ENCODE measurements at places on chromosomes 3 and 15.

GRCh38 chr3:47984075-47984728, 32.0 kb downstream of the MAP4 start:
- DNase-seq = no peak

- no peak for DNase-seq
These were observed 44.0 kb downstream of the SMAD3 start for GRCh38 chr15:67109141-67110034.

DNA sequence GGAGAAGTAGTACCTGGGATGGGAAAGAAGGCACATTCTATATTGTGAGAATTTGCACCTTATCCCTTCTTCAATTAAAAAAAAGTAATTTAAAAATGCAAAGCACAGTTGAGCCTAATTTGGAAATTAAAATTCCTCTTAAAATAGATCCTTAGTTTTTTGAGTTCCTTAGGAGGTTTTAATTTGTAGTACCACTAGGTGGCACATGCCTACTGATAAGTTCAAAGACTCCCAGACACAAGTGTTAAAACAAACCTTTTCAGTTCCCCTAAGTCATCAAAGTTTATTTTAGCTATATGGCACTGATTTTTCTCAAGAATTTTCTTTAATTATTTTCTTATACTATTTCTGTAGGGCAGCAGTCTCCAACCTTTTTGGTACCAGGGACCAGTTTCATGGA, 127.6 kb upstream of the AZI2 start:
- peak; percentile 19 for DNase-seq

DNA sequence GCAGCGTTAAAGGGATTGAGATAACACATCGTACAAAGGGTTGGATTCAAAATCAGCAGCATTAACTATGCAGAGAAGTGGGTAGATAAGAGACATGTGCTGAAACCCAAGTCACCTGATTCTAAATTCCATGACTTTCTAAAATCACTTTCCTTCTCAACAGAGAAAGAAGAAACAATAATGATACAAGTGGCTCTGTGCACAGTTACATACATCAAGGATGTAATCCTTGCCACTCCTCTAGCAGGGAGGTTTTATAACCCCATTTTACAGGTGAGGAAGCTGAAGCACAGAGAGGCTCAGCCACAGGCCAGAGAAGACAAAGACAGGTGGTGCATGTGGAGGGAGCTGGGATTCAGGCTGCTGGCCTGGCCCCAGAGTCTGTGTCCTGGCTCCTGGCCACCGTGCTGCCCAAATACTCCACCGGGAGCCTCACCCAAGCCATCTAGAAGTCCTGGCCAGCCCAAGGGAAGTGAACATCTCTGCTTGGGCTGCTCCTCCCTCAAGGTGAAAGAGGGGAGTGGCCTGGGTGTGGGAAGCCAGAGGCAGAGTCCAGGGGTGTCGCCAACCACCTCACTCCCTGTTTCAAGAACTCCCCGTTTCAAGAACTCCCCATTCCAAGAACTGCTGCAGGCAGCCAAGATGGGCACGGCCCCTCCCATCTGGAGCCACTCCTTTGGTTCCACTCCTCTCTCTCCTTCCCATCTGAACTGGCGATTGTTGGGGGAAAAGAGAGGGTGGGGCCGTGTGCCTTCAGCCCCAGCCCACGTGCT, 147.1 kb downstream of the NUP210 start:
- no peak for DNase-seq

- no peak for DNase-seq
These were observed 225.5 kb downstream of the ARPP21 start for GRCh38 chr3:35864871-35865270.

- DNase-seq = no peak
These were observed 81.7 kb downstream of the PRICKLE2 start for GRCh38 chr3:64143409-64144130.

DNA sequence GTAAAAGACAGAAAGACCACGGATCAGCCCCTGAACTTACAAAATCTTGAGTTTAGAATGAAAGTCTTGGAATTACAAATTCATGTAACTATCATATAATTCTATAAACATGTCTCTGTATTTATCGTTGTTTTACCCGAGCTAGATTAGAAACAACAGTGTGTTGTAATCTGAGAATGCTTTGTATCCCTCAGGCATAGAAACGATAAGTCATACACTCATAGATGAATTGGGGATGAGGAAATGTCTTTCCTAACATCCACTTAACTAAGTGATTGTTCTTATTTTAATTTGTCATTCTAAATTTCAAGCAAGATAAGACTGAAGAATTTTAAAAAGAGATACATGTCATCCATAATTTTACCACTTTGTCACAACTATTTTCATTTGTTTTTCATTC, 165.3 kb downstream of the RYR3 start:
- DNase-seq = no peak

GRCh38 chr3:101144105-101144504, 150.9 kb upstream of the ABI3BP start:
- DNase-seq = no peak

DNA sequence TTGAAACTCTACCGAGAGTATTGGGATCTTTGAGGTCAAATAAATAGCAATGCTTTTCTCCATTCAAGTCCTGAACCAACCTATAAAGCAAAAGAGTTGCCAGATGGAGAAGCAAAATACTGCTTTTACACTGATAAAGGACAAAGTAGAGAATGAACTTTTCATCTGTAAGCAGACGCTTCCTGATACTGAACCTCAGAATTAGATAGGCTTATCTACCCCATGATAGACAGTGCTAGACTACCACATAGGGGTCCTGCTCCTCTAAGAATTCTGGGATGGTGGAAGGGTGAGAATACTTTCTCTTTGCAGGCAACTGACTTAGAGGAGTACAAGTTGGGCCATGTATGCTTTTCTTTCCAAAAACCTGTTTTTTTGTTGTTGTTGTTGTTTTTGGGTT, 9.5 kb downstream of the SAXO2 start:
- no peak for DNase-seq

- DNase-seq = no peak
These were observed 300.6 kb downstream of the MECOM start for GRCh38 chr3:169362868-169363267.

- no peak for DNase-seq
These were observed 227.8 kb upstream of the LYSMD4 start for GRCh38 chr15:99961011-99961441.

DNA sequence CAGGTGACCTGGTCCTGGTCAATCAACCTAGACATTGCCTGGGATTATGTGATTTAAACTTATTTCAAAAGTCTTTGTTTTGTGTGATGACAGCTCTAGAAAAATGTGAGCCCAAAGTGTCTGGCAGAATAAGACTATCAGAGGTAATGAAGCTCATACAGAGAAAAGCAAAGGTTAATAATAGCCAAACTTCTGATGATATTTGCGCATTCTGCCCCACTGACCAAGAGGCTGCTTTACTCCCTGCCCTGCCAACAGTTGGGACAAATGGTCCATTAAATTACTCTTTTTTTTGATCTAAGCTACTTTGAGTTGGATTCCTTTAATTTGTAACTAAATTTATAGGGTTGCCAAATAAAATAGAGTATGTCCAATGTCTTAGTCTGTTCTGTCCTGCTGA, 911.2 kb downstream of the MCTP2 start:
- DNase-seq = no peak

- no peak for DNase-seq
These were observed 373.8 kb upstream of the PROK2 start for GRCh38 chr3:72158639-72159326.

DNA sequence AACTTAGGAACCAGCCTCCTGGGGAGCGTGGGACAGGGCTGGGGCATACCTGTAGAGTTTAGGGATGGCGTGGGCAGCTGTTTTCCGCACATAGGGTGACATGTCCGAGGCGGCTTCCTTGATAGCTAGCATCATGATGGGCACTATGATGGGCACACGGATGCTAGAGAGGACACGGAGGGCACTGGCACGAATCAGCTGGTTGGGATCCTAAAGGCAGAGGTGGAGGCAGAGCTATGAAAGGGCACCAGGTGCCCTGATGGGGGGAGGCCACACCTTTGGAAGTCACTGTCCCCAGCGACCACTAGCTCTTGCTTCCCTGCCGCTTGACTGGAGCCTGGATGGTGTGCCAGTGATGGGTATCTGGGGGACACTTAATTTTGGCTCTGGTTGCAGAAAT, 28.3 kb downstream of the AP3B2 start:
- no peak for DNase-seq

DNA sequence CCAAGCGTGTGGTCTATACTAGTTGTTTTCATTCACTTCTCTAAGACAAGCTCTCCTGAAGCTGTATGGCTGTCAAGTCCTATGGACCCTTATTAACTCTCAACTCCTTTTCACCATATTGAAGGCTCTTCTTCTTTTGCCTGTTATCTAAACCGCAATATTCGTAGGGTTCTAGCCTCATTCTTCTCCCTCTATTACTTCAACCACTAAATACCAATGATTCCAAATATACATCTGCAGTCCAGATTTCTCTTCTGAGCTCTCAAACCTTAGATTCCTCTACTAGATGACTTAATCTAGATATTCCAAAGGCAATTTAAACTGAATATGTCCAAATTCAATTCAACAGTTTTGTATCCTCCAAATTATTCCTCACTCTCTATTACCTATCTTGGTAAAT, 24.6 kb downstream of the AQR start:
- no peak for DNase-seq

GRCh38 chr15:36893276-36893675, 207.1 kb downstream of the MEIS2 start:
- DNase-seq = no peak

DNA sequence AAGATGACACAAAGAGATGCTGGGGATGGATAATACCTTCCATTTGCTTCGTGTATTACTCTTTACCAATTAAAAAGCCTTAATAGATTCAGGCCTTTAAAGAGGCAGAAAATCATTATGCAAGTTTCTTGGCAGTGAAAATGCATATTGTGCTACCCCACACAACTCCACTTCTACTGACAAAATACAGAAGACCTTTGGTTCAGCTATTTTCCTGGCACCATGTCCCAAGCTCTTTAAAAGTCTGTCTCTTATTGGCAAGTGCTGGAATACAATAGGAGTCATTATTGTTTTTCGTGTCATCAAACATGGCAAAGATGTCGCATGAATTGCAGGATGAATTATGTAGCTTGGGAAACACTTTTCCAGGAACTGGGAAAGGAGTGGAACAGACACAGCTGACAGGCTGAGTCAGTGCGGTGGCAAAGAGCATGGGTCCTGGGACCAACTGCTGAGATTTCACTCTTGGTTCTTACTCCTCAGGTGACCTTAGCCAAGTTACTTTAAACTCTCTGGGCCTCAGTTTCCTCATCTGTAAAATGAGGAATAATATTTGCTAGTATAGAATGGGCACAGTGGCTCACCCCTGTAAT, 5.5 kb upstream of the TSPAN3 start:
- DNase-seq = no peak

All from forelimb muscle (tissue), 1 donor.